ENCODE measurements at places on chromosomes 6 and 20.

GRCh38 chr6:67450641-67451040 lies 1184.4 kb upstream of the ADGRB3 start:
- DNase-seq, result no peak

DNA sequence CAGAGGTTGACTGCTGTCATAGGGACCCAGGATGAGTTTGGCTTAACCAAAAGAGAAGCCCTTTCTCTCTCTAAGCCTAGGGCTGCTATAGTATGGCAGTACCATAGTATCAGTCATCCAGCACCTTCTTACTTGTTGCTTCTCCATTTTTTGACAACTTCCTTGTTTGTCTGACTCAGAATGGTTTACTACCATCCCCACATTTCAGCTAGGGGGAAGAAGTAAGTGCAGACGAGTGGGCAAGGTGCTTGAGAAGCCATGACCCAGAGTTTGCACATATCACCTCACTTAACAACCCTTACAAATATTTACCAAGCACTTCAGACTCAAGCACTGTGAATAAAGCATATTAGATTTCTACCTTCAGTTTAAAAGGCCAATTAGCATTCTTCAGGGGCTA lies 289.9 kb upstream of the TSHZ2 start:
- DNase-seq, result no peak

GRCh38 chr6:16265351-16266341 lies 27.3 kb downstream of the GMPR start:
- no peak for DNase-seq

DNA sequence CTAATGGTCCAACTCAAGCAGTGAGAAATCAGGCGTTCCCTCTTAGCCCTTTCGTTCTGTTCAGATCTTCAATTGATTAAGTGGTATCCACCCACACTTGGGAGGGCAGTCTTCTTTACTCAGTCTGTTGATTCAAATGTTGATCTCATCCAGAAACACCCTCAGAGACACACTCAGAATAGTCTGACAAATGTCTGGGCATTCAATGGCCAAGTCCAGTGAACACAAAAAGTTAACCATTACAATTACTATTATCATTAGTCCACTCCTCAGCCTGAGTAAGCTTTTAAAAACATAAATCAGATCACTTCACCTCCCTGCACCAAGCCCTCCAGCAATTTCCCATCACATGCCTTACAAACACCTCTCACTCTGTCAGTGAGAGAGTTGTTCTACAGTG lies 423.2 kb downstream of the RFPL4B start:
- no peak for DNase-seq

DNA sequence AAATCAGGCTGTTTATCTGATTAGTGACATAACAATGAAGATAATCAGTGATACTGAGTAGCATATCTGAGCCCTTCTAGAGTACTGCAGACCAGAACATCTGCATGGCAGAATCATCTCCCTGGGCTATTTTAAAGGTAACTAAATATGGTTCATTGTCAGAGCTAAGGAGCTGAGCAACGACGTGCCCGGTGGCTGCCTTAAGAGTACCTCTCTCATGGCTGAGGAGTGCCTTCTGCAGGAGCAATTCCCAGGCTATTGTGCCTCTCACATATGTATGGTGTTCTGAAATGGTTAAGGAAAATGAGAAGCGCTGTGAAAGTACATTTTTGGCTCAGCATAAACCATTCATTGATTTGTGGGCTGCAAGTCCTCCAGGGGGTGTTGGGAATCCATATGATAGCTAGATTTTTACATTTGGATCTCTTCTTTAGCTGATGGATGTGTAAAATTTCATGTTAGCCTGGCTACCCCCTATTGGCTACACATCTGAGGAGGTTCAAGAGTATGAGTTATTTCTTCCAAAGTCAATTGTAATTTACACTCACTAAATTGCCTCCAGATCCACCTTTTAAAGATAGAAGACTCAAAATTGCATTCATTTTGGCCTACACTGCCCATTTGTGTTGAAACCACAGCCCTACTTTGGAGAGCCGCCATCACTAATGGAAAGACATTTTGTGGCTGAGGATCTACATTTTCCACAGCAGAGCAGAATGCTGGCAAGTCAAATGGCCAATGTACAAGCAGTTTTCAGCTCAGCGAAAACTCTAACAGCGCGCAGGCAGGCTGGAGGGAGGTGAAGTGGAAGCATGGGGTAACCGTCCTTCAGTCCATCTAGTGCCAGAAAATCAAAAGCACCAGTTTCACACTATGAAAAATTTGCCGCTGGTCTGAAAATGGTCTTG lies 198.0 kb downstream of the SIM1 start:
- DNase-seq, result no peak

- DNase-seq, result no peak
These were observed 109.6 kb upstream of the RPS6KA2 start for GRCh38 chr6:166736634-166737033.
